Effector CD4-positive, alpha-beta T cell (primary cell): ENCODE measurements at places on chromosomes 3 and 15.

DNA sequence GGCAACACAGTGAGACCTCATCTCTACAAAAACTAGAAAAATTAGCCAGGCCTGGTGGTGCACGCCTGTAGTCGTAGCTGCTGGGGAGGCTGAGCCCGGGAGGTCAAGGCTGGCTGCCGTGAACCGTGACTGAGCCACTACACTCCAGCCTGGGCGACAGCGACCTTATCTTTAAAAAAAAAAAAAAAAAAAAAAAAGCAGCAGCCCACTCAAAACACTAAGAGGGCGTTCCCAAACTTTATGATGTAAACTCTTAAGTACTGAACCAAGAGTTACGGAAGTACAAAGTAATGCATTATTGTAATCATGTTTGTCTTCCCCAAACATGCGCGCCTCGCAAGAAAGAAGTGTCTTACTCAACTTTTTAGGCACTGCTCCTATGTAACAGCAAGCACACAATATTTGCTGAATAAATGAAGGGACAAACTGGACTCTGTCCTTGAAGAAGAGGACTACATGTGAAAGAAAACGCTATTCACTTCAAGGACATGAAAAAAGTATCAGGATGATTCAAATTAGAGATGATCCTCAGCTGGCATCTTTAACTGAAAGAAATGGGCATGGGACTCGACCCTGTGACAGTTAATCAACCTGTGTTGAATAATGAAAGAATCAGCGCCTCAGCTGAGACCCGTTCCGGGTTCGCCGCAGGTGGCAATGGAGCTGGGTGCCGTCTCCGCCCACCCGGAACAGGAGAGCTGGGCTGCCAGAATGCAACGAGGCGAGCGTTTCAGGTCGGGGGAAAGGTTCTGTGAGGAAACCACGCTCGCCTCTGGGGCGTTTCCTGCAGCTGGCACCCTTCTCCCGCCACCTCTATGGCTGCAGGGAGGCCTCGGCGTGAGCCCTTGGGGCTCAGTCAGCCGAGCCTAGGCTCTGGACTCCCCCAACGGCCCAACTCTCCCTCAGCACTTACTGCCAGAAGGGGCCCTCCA lies 718 bp downstream of the SPG11 start:
- DNase-seq, result peak; percentile 79

- DNase-seq, result no peak
These were observed 164.7 kb downstream of the CTNNB1 start for GRCh38 chr3:41363830-41364523.

DNA sequence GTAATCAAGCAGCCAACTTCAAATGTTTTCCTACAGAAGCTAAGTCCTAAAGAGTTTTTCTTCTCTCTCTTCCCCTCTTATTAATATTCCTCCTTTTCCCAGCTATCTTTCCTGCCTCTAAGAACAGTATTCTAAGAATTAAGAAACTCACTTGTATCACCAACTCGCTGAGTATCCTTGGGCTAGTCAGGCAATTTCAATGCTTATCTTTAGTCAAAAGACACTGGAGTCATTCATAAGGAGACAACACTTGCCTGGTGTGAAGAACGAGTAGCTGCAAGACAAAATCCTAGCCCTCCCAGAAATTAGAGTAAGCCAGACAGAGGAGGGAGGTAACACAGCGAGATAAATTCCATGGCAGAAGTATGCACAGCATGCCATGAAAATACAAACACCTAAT lies 10.7 kb downstream of the VGLL4 start:
- no peak for DNase-seq

- DNase-seq, result no peak
These were observed 104.1 kb downstream of the TPRA1 start for GRCh38 chr3:127486321-127486944.

- DNase-seq, result no peak
These were observed 34.1 kb downstream of the MB21D2 start for GRCh38 chr3:192883512-192883911.

DNA sequence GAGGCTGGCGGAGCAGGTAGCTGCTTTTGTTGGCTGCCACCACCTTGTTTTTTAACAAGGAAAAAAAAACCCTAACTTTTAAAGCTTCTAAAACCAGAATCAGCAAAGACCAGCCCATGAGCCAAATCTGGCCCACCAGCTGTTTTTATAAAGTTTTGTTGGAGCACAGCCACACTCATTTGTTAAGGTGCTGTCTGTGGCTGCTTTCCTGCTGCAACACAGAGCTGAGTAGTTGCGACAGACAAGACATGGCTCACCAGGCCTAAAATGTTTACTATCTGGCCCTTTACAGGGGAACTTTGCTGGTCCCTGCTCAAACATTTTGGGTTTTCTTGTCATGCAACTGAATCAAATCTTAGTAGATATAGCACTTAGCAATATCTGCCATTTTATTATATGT lies 18.9 kb downstream of the EFCAB12 start:
- DNase-seq, result no peak

- DNase-seq, result no peak
These were observed 64.7 kb downstream of the EOMES start for GRCh38 chr3:27657404-27657803.

DNA sequence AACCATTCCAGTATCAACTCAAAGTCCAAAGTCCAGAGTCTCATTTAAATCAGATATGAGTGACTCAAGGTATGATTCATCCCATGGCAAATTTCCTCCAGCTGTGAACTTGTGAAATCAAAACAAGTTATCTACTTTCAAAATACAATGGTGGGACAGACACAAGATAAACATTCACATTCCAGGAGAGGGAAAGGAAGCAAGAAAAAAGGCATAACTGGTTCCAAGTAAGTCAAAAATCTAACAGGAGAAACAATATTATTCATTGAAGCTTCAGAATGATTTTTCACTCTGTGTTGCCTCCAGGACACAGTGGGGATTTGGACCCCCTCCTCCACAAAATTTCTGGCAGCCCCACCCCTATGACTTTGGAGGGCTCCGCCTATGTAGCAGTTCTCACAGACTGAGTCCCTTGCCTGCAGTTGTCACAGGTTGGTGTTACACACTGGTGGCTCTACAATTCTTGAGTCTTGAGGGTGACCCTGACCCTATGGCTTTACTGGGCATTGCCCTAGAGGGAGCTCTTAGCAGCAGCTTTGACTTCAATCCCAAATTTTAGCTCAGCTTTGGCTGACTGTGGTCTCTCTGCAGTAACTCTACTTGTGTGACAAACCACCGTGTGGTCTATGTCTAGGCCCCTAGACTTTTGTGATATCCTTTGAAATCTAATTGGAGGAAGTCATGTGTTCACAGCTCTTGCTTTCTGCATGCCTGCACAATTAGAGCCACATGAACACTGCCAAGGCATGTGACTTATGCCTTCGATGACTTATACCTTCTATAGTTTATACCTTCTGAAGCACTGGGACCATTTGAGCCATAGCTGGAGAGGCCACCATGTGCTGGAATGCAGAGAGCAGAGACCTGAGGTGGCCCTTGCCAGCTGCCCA lies 644.2 kb downstream of the GRM7 start:
- no peak for DNase-seq

DNA sequence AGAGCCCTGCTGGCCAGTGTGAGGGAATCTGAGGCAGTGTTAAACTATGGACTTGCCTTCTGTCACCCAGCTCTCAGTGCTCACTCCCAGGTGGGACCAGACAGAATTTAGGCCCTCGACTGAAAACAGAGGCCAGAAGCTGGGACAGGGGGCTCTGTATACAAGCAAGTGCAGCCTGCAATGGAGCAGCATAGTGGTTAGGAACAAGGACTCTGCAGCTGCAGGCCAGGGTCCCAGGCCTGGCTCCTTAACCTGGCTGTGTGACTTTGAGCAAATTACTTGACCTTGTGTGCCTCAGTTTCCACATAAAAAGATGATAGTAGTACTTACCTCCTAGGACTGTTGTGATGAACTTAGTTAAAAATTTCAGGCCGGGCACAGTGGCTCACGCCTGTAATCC lies 39.8 kb downstream of the CMTM7 start:
- DNase-seq, result no peak

- no peak for DNase-seq
These were observed 22.7 kb downstream of the EXD1 start for GRCh38 chr15:41207687-41208448.

DNA sequence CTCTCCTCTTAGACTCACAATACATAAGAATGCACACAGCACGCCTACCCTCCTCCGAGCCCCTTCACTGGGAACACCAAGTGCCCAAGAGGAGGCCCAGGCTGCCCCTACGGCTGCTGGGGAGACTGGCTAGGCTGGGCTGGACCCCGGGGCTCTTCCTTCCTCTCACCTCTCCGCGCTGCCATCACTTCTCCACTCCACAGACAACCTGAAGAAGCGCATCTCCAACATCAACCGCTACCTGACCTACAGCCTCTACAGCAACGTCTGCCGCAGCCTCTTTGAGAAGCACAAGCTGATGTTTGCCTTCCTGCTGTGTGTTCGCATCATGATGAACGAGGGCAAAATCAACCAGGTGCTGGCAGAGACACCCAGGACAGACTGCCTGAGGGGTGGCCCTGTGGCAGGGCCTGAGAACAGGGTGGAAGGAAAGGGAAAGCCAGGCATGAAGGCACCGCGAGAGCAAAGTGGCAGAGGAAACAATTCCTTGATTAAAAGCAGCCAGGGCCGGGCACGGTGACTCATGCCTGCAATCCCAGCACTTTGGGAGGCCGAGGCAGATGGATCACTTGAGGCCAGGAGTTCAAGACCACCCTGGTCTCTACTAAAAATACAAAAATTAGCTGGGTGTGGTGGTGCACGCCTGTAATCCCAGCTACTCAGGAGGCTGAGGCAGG lies 51.6 kb downstream of the SEMA3G start:
- DNase-seq, result no peak

DNA sequence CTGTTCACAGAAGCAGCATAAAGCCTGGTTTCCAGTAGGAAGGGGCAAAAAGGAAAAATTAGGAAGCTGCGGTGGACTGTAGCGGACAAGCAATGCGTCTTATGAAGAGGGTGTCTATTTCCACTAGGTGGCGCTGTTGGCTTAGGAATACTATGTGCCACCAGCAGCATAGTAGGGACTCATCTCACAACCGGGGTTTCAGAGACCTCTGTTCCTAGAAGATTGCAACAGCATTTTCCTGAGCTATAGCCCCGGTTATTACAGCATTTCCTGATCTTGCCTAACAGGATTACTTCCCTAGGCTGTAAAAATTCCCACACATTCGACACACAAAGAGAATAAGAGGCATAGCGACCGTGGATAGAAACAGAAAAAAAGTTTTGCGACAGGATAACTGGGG lies 683.0 kb downstream of the TBL1XR1 start:
- no peak for DNase-seq

DNA sequence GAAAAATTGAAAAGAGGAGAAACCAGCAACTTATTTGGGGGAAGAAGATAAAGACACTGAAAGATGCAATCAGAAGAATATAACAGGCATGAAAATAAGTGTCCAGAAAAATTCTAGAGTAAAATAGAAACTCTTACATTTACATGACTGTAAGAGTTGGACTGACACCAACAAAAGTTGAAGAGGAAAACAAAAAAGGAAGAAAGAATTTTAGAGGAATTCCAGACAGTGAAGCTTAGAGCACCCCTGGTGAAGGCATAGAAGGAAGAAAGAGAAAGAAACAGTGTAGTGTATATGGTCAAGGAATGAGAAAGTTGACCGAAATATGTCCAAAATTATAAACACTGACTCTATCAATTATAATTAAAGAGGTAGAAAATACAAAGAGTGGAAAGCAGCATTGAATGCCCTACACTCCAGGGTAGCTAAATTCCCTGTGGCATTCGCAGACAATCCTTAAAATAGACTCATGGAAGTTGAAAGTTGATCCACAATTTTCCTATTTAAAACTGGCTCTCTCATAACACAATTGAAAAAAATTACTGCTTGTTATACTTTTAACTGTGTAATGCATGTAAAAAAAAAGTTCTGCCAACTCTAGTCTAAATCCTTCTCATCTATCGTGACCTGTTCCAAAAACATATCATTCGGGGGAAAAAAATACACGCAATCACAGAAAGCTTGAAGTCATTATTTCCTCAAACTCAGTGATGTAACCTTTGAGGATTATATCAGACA lies 102.6 kb upstream of the ABI3BP start:
- DNase-seq, result no peak

DNA sequence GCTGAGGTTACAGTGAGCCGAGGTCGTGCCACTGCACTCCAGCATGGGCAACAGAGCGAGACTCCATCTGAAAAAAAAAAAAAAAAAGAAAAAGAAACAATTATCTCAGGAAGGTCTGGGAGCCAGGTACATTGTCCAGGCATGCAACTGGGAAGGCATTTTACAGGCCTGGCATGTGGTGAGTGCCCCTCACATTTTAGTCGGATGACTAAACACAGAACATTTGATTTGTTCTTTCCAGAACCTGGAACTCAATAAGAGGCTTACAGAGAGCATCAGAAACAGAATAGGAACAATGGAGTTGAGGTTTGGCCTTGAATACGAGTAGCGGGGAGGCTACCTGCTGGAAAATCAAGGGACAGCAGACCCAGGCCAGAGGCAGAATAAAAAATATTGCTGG lies 33.7 kb upstream of the IGF1R start:
- no peak for DNase-seq

GRCh38 chr15:83340087-83340486 lies 55.6 kb upstream of the BNC1 start:
- DNase-seq, result no peak

- DNase-seq, result no peak
These were observed 4.8 kb upstream of the SLC26A6 start for GRCh38 chr3:48639944-48640606.

DNA sequence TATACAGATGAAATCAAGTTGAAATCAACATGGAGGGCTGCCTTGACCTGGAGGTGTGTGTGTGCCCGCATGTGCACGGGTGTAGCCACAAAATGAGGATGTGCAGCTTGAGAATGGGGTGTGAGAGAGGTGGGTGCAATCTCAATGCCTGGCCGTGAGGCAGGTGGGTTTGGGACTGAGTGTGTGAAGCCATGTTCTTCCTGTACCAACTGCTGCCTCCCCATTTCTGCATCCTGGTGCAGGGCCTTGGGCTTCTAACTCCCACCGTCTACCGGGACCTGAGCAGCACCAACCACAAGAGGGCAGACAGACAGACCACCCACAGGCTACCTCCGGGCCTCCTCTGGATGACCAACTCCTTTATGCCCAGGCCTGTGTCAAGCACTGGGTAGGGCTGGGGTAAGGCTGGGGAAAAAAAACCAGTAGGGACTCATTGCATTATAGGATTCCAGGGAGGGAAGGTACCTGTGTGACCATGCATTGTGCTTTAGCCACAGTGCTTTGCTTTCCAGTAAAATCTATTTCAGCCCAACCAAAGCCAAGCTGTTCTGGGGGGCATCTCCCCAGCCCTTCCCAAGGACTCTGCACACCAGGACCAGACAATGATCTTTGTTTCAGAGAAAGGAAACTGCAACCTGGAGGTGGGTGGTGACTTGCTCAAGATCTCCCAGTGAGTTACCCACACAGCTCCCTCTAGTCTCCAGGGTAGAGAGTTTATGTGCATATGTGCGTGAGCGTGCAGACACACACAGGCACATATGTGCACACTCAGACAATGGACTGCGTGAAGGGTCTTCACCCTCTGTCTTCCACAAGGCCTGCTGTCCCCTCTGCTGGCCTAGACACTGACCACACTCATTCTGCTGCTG lies 162.2 kb upstream of the TLE3 start:
- DNase-seq, result no peak
